ENCODE measurements at places on chromosomes 3 and 15. TPM values are rescaled to one million over a fixed set of nuclear protein-coding genes. Genes with fewer than 3 reads are reported as not detected.

Gene HYAL1
- 7.1 TPM for polyA plus RNA-seq

Gene MYO5C
- polyA plus RNA-seq = 21.8 TPM

Gene GOLGA8T
- 0.38 TPM for polyA plus RNA-seq

Gene IMPG2
- 0.44 TPM for polyA plus RNA-seq

Gene RTP1
- not detected for polyA plus RNA-seq

Gene OCA2
- polyA plus RNA-seq = 8.7 TPM

GRCh38 chr3:121989943-121990342 is 32.1 kb downstream of the ILDR1 start:
- DNase-seq = no peak

DNA sequence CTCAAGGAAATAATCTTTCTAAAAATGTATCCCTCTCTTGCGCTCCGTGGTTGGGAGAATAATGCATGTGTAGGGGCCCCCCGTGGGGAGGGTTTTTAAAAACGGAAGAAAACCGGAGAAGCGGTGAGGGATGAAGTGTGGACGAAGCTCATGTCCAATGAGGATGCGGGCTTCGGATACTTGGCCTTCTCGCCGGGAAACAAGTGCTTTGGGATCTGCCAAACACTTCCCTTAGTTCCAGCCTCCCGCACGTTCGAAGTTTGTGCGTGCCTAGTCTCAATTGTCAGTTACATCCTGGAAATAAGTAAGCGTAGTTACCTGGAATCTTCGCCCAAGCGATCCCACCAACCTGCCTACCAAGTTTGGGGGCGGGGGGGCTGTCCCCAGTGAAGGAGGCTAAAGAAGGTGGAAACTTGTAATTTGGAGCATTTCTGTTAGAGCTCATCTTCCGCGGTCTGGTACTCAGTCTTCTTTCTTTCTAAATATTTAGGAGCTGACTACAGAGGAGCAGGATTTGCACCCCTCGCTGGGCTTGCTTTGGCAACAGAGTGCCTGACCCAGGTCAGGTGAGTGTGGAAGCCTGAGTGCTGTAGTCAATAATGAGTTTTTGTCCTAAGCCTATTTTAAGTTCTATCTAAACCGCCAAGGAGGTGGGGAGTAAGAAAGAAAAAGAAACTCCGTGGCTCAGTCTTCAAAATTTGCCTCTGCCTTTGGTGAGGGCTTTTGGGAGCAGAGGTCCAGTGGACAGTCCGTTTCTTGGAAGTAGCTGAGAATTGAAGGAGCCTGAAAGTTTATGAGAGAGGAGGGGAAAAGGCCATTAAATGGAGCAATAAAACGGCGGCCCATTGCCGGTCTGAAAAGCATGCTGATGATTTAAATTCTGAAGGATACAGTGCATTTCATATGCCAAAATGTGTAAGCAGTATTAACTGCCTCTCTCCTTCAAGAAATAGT is 1.1 kb downstream of the ITPR1 start:
- DNase-seq = no peak

GRCh38 chr3:138093721-138094120 is 21.7 kb downstream of the DZIP1L start:
- DNase-seq = no peak

GRCh38 chr3:38566215-38566528 is 70.0 kb downstream of the EXOG start:
- DNase-seq = no peak

DNA sequence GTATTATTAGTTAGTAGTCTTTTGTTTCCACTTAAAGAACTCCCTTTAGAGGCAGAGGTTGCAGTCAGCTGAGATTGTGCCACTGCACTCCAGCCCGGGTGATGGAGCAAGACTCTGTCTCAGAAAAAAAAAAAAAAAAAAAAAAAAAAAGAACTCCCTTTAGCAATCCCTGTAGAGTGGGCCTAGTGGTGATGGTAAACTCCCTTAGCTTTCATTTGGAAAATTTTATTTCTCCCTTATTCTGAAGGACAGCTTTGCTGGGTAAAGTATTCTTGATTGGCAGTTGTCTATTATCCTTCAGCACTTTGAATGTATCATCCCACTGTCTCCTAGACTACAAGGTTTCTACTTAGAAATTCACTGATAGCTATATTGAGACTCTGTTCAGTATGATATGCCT is 46.0 kb downstream of the RPL39L start:
- DNase-seq = no peak

All from right renal pelvis (tissue), 4 donors.